Left lobe of liver (tissue), 2 donors: ENCODE measurements at places on chromosomes 12 and 14. TPM values are rescaled to one million over a fixed set of nuclear protein-coding genes. Genes with fewer than 3 reads are reported as not detected.

DNA sequence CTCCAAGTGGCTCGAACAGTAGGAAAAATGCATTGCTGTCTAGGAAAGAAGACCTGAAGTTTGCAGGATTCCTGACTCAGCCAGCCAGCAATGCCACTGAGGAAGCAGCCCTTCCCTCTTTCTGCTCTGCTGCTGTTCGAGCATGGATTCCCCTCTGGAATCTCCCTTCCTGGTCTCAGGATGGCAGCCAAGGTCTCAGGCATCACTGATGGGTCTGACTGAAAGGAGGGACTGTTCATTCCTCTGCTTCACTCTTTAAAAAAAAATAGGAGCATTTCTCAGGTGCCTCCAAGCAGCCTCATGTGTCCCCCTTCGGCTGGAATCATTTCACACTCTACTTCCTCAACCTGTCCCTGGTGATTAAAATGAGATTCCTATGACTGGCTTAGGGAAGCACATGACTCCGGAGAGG lies 62.4 kb downstream of the SLC15A4 start:
- no peak for DNase-seq

DNA sequence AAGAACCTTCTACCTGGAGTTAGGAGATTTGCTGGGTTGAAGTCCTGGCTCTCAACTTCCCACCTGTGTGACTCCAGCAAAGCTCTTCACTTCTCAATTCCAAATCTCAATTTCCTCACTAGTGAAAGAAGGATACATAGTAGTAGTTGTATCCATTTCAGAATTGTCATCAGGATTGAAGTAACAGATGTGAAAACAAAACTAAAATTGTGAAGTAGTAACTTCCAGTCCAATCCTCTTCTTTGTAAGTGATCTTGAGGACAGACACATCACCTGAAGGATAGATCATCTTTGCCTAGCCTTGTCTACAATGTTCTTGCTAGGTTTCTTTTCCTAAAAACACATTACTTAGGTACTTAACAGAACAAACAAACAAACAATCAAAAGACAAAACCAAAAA lies 1.2 kb upstream of the LRRK2 start:
- no peak for DNase-seq

DNA sequence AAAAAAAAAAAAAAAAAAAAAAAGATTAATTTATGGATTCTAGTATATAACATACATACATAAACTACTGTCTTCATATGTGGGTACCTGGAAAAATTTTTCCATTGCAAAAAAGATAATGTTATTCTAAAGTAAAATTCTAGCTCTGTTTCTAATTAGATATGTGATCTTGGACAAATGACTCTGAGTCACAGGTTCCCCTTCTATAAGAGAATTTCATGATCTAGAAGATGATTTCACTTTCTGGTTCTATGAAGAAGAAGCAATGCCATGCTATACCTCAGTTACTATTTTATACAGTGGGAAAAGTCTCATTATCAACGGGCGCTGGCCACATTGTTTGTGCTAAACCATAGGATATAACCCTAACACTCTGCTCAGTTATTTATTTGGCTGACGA lies 351.3 kb downstream of the ZFP36L1 start:
- no peak for DNase-seq

Gene DNAH10
- total RNA-seq = 0.28 TPM

Gene C2CD5
- total RNA-seq = 10.8 TPM

Gene CHURC1
- 25.2 TPM for total RNA-seq
